Skin of body (tissue), 3 donors: ENCODE measurements at places on chromosomes 2 and 18. TPM values are rescaled to one million over a fixed set of nuclear protein-coding genes. Genes with fewer than 3 reads are reported as not detected.

The EPB41L3 gene
- total RNA-seq: 40.1 TPM

The CERKL gene
- not detected for total RNA-seq

The TMSB10 gene
- 2,067 TPM for total RNA-seq

The LRATD1 gene
- 27.8 TPM for total RNA-seq

The FZD7 gene
- total RNA-seq: 50.2 TPM

The UGT1A7 gene
- 0.30 TPM for total RNA-seq

- no peak for DNase-seq
Observed at GRCh38 chr2:74843899-74844298, 10.0 kb downstream of the HK2 start.

- DNase-seq: no peak
Observed at GRCh38 chr18:72808680-72809079, 59.1 kb downstream of the NETO1 start.

GRCh38 chr18:49096021-49096420 lies 145.3 kb upstream of the SMAD7 start:
- DNase-seq: no peak
